ENCODE measurements at places on chromosomes 12 and 14.

GRCh38 chr12:7158781-7159609, 28.8 kb downstream of the CLSTN3 start:
- DNase-seq, result no peak

GRCh38 chr12:70645494-70646317, 8.5 kb upstream of the PTPRB start:
- DNase-seq, result no peak

DNA sequence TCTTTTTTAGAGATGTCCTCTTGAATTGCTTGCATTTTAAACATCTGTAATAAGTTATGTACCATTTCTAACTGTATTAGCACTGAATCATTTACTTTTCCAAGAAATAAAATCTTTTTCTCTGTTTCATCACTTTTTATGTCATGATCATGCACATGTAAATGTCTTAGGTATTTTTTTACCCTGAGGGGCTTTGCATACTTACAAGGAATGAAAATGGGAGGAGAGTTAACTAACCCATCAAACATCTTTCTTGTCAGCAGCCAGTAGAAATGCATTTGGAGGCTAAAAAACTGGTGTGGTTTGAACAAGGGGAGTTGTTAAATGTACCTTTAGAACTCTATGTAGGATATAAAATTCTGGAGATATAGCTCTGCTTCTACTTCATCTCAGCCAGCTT, 1080.3 kb downstream of the GALC start:
- no peak for DNase-seq

- no peak for DNase-seq
Measured at GRCh38 chr12:113088971-113089756, 32.6 kb downstream of the DTX1 start.

DNA sequence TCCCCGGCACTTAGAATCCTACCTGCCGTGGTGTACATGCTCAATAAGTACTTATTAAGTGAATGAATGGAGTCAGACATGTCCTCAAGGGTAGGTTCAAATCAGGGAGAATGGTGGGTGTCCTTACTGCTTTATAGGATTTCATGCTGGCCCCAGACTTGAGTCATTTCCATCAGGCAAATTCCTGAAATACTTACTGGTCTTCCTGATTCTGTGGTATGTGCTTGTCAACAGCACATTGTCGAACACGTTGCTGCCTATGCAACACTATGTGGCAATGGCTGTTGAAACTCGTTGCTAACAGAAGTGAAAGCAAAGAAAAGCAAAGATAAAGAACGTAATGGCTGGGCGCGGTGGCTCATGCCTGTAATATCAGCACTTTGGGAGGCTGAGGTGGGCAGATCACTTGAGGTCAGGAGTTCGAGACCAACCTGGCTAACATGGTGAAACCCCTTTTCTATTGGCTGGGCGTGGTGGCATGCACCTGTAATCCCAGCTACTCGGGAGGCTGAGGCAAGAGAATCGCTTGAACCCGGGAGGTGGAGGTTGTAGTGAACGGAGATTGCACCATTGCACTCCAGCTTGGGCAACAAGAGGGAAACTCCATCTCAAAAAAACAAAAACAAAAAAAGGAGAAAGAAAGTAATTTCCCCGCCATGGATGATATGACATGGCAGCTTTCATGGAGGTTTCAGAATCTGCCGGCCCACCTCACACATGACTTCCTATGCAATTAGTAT, 214.9 kb downstream of the ZFP36L1 start:
- no peak for DNase-seq

DNA sequence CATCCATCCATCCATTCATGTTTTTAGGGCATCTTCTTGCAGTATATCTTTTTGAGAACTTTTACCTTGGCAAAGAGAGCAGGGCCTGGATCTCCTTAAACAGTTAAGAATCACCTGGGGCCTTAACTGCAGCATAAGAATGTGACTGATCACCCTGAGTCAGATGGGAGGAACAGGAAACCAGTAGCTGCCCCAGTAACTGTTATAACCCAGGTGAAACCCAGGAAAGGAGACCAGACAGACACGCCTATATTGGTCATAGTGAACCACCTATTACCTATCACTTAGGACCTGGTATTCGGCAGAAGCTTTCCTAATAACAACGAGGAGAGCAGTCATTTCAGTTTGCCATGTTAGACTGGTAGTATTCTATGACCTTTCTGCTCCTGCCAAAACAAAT, 43.4 kb upstream of the NR2C1 start:
- no peak for DNase-seq

DNA sequence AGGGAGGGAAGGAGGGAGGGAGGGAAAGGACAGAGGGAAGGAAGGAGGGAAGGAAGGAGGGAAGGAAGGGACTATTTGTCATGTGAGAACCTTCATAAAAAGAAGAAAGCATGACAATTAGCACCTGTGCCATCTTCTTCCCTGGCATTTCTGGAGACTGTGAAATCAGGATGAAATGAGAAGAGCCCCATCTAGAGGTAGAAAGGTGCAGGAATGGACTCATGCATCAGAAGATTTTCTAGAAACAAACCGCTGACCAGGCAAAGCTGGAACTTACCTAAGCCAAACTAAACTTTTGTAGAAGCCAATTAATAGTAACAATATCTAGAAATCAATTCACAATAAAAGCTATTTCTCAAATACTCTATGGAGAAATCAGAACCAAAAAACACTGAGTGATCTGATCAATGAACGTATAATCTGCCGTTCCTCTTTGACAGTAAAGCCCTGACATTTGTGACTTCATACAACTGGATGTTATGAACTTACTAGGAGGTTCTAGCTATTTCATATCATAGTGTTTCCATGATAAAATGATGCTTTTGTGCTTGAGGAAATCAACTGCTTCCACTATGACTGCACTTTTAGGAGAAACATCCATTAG, 24.4 kb upstream of the CRACR2A start:
- no peak for DNase-seq

DNA sequence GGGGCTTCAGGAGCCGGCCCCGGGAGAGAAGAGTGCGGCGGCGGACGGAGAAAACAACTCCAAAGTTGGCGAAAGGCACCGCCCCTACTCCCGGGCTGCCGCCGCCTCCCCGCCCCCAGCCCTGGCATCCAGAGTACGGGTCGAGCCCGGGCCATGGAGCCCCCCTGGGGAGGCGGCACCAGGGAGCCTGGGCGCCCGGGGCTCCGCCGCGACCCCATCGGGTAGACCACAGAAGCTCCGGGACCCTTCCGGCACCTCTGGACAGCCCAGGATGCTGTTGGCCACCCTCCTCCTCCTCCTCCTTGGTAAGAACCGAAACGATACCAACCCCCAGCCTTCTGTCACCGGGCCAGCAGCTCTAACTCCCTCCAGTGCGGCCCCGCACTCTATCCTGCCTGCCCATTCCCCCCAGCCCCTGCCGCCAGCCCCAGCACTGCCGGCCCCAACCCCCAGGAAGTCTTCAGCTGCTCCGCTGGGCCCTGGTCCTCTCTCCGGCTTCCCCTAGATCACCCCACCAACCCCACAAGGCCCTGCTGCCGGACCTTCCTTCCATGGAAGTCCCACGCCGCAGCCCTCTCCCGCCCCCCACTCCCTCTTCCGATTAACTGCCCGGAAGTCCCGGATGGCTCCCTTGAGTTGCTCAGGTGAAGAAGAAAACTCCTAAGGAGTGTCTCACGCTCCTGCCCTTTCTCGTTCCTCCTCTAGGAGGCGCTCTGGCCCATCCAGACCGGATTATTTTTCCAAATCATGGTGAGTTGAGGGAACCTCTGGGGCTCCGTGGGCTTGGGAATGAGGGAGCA, 693 bp downstream of the LRP10 start:
- DNase-seq, result peak; percentile 43

DNA sequence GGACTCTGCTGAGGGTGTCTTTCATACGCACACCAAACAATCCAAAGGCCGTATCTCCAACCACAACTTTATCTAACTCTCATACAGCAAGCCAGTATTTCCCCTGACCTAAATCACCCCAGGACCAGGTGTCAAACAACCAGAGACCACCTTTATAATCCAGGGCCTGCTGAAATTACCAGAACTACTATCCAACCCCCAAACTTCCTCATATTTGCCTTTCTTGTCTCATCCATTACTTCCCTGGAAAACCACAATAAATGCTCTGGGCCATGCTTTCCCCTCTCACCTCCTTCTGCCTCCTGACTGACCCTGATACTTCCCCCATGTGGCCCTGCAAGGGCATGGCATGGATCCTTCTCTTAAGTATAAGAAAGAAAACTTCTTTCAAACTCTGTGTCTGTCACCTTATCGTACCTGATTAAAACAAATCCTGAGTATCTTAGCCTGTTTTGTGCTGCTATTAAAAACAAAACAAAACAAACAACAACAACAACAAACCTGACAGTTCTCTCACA, 44.7 kb upstream of the CRACR2A start:
- no peak for DNase-seq

GRCh38 chr12:52789637-52790426, 6.1 kb downstream of the KRT3 start:
- DNase-seq, result no peak

GRCh38 chr14:70472253-70473159, 20.5 kb downstream of the ADAM21 start:
- no peak for DNase-seq

GRCh38 chr14:22047115-22047514, 373.5 kb upstream of the OR4E1 start:
- no peak for DNase-seq

DNA sequence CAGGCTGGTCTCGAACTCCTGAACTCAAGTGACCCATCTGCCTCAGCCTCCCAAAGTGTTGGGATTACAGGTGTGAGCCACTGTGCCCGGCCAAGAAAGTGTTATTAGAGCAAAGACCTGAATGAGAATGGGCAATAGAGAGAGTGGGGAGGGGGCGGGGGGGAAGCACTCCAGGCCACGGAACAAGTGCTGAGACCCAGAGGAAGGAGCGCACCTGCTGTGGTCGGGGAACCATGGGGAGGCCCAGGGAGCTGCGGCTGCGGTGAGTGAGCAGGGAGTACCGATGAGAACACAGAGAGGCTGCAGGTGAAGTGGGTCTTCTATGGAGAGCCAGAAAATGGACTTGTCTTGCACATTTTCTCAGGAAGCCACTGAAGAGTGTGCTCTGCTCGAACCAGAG, 10.8 kb downstream of the SMIM41 start:
- no peak for DNase-seq

DNA sequence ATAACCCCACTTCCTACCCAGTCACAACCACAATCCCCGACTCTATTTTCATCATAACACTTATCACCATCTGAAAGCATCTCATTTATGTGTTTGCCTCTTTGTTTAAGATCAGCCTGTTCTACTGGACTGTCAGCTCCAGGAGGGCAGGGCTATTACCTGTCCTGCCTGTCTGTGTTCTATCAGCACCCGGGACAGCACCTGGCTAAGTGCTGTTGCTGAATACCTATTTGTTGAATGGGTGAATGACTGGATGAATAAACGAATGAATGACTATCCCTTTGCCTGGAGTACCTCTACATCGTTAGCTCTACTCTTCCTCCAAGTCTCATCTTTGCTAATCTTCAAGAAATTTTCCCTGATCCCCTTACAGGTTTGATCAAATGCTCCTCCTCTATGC, 69.0 kb downstream of the WSCD2 start:
- DNase-seq, result no peak

- DNase-seq, result no peak
Measured at GRCh38 chr14:61330511-61330910, 9.1 kb downstream of the PRKCH start.

GRCh38 chr12:98587084-98587483, 6.4 kb upstream of the SLC25A3 start:
- DNase-seq, result no peak

- DNase-seq, result no peak
Measured at GRCh38 chr12:6842075-6842474, 1.4 kb downstream of the GNB3 start.

- no peak for DNase-seq
Measured at GRCh38 chr12:46794593-46795190, 31.1 kb downstream of the SLC38A4 start.

DNA sequence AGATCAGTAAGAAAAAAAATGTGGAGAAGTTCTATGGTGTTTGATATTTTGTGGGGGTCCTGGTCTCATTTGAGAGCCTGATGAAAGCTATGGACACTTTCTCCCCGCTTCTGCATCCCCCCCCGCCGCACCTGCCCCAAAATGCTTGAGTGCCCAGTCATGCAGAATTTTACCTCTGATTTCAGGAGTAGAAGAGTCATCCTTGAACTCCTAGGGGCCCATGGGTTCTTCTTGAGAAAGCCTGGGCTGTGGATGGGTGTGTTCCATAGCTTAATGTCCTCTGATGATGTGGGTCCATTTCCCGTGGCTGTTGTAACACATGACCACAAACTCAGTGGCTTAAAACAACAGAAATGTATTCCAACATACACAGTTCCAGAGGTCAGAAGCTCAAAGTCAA, 248.8 kb upstream of the PWP1 start:
- no peak for DNase-seq

DNA sequence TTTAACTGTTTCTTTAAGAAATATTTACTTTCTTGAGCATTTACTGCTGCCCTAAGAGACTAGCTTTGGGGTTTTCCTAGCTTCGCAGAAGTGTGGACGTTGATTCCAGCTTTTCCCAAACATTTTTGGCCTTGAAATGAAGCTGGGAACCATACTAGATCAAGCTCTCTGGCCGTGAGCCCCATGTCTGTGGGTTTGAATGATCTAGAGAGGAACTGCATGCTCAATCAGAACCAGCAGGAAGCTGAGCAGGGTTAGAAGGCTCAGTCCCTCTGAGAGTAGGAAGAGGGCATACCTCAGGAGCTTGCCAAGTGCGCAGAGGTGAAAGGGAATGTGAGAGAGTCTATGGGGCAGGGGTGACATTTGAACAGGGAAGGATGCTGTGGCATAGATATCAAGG, 292.1 kb downstream of the CACNA1C start:
- DNase-seq, result no peak

DNA sequence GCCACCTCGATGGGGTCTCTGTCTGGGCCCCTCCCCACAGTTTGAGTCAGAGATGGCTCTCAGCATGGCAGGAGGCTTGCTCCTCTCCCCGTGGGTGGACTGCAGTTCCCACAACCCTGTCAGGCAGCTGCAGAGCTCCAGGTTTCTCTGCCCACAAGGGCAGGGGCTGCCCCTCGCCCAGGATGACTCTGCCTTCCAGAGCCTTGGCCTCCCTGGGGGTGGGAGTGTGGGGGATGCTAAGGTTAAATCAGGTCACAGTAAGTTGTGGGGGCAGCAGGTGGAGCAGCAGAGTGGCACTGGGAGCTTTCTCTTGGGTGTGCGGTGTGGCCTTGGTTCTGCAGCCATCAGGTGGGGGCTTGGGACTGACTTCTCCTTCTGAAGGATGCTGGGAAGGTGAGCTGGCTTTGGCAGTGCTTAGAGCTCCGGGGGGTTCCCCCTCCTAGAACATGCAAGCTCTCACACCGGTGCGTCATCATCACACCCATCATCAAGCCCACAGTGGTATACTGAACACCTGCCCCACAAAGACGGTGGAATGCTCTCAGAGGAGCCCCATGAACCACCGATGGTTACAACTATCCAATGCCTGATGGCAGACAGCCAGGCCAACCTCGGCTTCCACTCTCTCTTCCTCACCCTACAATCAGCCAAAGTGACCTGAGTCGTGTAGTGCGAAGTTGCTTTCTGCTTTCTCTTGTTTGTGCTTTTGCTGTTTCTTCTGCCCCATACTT, 39.7 kb downstream of the ERH start:
- DNase-seq, result no peak

GRCh38 chr14:76760331-76761135, 735 bp upstream of the VASH1 start:
- no peak for DNase-seq

GRCh38 chr12:124369827-124370378, 75.0 kb downstream of the RFLNA start:
- no peak for DNase-seq

- DNase-seq, result no peak
Measured at GRCh38 chr14:61484031-61484430, 162.7 kb downstream of the PRKCH start.

- DNase-seq, result no peak
Measured at GRCh38 chr12:50403001-50403440, 2.3 kb downstream of the LARP4 start.

GRCh38 chr14:68723808-68724268, 69.0 kb downstream of the ZFP36L1 start:
- DNase-seq, result no peak
